ENCODE measurements at places on chromosomes 11 and 22.

DNA sequence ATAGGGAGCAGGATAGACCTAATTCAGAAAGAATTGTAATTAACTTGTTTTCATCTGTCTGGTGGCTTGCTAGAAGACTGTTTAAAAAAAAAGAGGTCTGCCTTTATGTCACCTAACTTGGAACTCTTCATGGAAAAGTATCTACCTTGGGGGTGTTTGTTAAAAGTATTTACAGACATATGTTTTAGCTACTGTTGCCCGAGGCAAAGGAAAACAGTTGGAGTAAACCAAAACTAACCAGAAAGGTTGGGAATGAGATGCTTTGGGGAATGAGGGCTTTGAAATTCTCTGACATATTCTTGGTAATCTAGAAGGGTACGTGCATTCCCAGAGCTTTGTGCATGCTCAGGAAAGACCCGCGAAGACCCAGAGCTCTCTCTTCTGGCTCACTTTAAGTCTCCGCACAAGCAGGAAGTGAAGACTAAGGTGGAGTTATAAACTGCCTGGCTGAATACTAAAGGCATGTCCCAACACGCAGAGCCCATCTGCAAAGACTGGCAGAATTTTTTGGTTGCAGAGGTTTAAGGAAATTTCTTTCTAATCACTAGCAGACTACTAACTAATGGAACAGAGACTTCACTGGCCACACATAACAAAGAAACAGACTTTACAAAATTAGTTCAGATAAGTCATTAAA, 33.2 kb downstream of the HIKESHI start:
- no peak for DNase-seq

DNA sequence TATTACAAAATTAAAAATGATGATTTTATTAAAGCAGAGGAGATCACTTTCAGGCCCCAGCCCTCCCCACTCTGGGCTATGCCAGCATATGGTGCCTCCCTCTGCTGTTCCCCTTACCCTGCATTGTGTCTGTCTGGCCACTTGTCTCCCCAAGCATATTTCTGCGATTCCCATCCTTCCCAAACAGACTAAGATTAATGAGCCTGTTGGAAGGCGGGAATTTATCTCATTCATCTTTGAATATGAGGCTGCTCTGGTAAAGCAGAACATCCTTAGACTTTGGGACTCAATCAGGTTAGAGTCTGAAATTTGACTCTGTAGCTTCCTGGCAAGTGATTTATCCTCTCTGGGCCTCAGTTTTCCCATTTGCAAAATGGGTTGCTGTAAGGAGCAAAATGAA, 25.7 kb downstream of the AMPD3 start:
- no peak for DNase-seq

- DNase-seq, result no peak
Observed at GRCh38 chr22:32702421-32702820, 99.1 kb upstream of the TIMP3 start.

DNA sequence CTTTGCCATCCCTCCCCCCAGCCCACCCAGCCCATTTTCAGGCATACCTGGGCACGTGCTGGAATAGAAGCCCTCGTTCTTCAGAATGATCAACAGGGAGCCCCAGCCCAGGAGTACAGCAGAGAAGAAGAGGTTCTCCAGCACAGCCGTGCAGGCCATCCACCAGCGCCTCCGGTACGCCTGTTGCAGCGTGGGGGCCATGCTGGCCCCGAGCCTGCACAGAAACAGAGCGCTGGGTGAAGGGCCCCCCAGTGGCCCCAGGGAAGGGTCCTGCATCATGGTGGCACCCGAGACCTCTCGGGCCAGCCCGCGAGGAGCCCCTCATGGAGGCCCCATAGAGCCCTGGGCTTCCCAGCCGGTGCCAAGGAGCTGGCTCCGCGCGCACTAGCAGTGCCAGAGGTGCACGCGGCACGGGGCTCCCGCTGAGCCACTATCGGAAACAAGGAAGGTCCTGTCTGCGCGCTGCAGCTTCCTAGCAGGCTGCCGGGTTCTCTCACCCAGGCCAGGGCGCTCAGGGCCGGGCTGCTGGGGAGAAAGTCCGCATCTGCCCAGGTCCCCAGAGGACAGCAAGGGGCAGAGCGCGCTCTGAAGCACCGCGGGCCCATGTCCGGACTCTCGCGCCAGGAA, 1.5 kb downstream of the SLC43A1 start:
- peak; percentile 43 for DNase-seq

DNA sequence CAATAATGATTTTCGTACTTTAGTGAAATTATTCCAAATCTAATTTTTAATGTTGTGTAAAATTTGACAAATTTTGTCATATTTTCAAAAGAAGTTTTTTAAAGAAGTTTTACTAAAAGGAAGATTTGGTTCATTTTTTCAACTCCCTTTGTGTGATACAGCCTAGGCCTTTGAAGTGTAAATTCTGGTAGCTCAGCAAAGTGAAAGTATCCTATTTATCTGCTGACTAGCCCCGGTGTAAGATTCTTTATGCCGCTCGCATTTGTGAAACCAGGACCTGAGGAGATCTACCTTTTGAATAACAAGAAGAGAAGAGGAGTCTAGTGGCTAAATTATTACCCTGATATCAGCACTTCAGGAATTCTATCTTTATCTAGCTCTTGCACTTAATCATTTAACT, 177.4 kb downstream of the JRKL start:
- peak; percentile 1 for DNase-seq

GRCh38 chr11:477052-477715, 27.1 kb downstream of the PTDSS2 start:
- DNase-seq, result no peak

GRCh38 chr11:126791446-126791845, 209.1 kb downstream of the KIRREL3 start:
- no peak for DNase-seq

DNA sequence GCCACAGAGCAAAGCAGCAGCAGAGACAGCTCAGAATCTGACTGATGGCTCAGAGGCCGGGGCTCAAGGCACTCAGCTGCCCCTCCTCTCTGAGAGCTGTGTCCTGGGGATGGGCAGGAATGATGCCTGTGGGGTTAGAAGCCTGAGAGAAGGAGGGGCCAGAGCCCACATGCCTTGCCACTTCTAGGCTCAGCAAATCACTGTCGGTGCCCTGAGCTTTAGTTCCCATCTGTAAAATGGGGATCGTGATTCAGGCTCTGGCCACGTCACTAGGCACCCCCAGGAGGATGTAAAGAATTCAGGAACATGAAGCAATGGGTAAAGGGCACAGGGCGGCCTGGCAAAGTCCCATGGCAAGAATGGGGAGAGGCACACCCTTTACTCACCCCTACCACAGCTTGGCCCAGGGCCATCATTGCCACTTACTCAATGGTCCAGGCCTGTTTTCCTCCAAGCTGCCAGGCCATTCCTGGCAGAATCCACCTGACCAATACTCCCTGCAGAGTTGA, 3.4 kb upstream of the CDC42EP2 start:
- no peak for DNase-seq

DNA sequence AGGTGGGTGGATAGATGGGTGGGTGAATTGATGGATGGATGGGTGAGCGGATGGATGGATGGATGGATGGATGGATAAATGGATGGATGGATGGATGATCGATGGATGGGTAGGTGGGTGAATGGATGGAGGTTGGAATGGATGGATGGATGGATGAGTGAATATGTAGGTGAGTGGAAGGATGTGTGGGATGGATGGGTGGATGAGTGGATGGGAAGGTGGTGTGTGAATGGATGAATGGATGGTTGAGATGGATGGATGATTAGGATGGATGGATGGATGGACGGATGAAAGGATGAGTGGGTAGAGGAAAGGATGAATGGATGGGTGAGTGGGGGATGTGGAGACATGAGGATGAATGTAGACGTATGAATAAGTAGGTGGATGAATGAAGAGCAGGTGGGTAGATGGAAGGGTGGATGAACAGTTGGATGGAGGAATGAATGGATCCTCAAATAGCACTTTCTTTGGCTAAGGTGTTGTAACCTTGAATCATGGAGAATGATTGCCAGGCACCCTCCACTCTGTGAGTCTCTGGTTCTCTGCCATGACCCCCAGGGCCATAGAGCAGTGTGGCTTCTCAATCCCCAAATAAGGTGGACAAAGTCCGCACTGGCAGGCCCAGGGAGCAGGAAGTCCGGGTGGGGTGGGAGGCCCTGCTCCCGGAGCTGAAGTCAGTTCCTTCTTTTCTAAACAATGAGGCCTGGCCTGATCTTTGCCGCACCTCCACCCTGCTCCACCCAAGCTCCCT, 36.9 kb downstream of the IGF2 start:
- no peak for DNase-seq

DNA sequence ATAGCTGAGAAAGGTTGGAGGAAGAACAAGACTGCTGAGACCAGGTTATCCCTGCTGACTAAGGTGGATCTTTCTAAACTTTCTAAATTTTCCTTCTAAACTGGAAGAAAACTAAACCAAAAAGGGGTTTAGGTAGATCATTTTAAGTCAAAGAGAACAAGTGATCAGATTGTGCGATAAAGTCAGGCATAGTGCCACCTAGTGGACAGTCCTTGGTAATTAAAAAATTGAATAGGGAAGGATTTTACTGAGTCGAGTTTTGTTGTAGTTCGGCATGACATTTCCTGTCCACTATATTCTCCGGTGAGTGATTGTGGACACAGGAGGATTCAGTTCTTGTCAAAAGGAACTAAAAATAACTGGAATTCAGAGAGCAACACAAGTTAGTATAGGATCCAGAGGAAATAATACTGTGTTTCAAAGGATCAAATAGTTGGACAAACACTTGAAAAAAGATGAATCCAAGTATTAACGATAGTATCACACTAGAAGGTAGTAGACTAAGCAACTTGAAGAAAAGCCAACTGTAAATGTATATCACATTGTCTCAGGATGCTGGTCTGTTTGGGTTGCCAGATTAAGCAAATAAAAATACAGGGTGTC, 1236.4 kb downstream of the FAM181B start:
- peak; percentile 2 for DNase-seq

DNA sequence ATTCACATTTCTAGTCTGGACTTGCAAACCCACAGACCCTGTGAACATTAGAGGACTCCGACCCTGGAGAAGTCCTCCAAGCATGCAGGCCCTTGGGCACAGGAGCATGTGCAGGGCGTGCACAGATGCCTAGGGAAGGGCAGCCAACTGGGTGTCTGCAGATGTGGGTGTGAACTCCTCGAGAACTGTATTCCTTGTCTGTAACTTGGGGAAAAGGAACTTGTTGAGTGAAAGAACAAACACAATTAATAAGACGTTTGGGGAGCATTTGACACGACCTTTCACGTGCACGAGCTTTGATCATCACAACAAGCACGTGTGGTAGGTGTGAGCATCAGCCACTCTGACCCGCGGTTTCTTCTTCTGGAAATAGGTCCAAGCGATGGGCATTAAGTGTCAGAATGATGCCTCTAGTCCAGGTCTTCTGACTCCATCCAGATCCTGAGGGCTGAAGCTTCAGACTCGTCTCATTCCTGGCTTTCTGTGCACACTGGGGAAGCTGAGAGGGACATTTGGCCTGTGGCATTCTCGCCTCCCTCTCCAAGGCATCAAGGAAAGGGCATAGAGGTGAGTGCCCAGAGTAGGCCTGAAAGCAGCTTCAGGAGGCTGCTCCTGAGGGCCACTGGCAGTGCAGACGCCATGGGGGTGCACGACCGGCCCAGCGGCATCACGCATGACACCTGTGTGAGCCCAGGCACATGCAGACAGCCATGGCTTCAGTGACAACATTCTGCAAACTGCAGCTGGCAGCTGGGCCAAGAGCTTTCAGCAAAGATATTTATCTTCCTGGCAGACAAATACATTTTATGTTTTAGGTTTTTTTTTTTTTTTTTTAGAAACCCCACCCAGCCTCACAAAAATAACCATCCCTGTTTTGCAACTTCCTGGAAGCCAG, 32.5 kb downstream of the ALX4 start:
- no peak for DNase-seq

- no peak for DNase-seq
Observed at GRCh38 chr11:74860743-74861142, 88.1 kb downstream of the XRRA1 start.

GRCh38 chr11:34583818-34584217, 37.1 kb upstream of the EHF start:
- DNase-seq, result no peak

DNA sequence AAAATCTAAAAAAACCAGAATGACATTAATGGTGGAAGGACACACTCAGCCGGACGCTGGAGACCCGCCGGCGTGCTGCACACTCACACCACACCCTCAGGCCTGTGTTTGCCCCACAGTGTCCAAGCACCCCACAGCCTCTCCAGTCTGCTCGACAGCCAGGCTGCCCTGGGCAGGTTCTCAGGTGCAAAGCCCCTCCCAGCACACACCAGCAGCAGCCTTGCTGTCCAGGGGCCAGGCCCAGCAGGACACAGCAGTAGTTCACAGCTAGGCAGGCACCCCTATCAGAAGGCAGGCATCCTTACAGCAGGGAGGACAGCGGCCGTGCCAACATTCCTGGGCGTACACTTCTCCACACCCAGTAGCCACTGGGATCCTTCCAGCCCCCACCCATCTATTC, 1.7 kb upstream of the SLC25A1 start:
- DNase-seq, result no peak

- DNase-seq, result no peak
Observed at GRCh38 chr22:19509923-19510322, 14.3 kb downstream of the CLDN5 start.

GRCh38 chr11:73931039-73931645, 19.7 kb upstream of the DNAJB13 start:
- peak; percentile 61 for DNase-seq

DNA sequence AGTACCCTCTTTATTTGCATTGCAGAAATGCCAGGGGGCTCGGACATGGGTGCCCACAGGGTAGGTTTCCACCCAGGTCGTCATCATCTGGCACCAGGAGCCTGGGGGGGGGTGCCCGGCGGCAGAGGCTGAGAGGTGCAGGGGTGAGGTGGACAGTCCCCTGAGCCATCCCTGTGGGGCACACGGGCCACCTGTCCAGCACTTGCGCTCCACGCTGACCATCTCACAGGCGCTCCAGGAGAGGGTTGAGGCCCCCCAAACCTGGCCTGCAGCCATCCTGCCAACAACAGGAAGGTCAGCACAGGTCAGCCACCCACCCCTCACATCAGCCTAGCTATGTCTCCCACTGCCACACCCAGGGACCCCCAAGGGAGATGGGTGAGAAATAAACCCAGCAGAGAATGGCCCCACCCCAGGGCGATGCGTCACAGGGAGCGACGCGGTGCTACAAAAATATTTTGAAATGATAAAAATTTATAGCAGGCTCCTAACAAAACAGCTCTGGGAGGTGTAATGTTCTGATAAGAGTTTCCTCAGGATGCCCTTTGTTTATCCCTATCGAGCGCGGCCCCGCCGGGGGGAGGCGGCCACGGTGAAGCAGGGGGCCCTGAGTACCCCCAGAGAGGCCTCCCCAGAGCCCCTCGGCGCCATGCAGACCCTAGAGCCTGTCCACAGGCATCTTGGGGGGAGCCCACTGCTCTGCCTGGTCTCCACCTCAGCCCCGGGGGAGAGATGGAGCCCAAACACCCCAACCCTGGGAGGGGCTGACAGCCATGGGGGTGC, 21.0 kb upstream of the GNB1L start:
- no peak for DNase-seq

DNA sequence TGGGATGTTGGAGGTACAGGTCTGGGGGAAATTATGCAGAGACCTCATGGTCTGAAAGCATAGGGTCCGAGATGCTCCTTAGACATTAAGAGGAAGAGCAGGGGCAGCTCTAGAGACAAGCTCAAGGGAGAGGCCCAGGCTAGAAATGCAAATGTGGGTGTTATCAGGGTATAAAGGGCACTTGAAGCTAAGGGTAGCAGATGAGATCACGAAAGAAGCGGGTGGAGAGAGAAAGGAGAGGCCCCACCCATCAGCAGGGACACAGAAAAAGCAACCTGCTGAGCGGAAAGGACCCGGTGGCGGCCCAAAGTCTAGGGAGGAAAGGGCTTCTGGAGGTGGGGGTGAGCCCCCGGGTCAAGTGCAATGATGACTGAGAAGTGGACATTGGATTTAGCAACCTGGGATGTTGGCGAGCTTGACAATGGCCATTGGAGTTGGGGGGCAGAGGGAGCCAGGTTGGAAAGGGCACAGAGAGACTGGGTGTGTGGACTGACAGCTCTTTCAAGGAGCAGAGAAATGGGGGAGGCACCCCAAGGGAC, 8.9 kb downstream of the TMPRSS6 start:
- no peak for DNase-seq

Data from hepatic stellate cell (primary cell).